ENCODE measurements at places on chromosomes 5 and 9.

GRCh38 chr9:9924376-9924775 is 688.4 kb downstream of the PTPRD start:
- no peak for DNase-seq

DNA sequence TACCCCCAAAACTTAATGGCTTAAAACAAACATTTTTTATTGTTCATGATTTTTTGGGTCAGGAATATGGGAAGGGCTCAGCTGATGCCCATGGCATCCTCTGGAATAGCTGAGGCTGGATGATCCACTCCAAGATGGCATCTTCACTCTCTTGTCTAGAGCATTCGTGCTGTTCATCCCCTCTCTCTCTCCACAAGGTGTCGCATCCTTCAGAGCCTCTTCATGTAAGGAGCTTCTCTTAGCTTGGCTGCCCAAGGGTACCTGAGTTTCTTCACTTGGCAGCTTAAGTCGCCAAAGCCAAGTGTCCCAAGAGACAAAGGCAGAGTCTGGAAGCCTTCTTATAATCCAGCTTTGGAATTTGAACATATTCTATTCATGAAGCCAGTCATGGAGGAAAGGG is 294.7 kb downstream of the CHSY3 start:
- no peak for DNase-seq

DNA sequence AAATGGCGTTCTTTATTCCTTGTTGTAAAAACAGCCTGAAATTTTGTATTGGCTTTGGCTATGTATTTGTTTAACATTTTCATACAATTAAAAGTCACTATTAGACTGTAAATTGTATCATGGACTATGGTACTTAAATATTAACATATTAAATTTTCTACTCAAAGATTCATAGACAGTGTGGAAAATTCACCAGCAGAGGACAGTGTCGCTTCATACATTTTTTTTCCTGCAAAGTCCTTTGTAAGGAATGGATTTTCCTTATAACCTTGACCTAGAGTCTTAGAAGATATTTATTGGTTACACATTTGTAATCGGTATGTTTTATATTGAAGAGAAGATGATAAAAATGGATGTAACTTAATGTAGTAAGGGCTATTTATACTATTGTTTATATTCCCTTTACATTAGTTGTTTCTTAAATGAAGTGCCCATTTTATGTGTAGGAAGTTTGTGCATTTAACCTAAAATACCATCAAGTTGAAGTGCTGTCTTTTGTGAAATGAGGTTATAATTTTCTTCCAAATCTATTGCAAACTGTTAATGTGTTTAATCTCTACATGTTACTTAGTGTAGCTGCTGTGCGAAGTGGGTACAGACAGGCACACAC is 150.1 kb downstream of the KDM4C start:
- DNase-seq = no peak

DNA sequence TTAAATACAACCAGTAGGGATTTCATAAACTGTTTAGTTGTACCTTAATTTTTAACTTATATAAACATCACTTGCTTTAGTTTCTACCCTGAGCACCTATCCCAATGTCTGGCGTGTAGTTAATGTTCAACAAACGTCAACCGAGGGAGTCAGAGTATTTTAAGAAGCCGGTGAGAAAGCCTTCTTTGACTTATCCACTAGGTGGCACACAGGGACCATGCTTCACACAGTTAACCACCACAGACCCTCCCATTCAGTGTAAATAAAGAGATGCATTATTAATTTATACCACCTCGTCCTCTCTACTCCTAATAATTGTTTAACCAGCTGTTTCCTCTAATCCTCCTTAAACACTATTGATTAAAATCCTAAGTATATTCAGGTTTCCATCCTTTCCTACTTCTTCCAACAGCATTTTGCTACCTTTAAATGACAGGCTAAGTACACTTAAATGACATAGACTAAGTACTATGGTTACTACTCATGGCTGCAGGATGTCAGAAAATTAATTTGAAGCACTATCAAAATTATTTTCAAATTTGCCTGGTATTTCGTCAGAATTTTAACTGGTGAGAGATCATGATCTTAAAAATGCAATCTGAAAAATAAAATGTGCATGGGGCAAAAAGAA is 2.3 kb downstream of the HAPLN1 start:
- DNase-seq = peak; percentile 23

GRCh38 chr9:84759300-84759750 is 89.8 kb downstream of the NTRK2 start:
- no peak for DNase-seq

GRCh38 chr9:21144603-21145002 is 3.0 kb upstream of the IFNW1 start:
- DNase-seq = no peak

- DNase-seq = no peak
Measured at GRCh38 chr5:143059976-143060765, 290.0 kb downstream of the ARHGAP26 start.

- no peak for DNase-seq
Measured at GRCh38 chr5:132264546-132265335, 7.2 kb downstream of the PDLIM4 start.

DNA sequence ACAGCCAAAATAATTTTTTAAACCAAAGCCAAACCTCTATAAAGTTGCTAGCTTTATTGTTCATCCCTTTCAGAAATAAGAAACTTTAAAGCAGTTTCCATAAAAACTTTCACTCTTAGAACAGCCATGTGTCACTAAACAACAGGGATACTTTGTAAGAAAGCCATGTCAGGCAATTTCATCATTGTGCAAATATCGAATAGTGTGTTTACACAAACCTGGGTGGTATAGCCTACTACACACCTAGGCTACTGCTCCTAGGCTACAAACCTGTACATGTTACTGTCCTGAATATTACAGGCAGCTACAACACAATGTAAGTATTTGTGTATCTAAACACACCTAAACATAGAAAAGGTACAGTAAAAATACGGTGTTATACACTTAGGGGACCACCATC is 59.9 kb downstream of the TLE1 start:
- no peak for DNase-seq

DNA sequence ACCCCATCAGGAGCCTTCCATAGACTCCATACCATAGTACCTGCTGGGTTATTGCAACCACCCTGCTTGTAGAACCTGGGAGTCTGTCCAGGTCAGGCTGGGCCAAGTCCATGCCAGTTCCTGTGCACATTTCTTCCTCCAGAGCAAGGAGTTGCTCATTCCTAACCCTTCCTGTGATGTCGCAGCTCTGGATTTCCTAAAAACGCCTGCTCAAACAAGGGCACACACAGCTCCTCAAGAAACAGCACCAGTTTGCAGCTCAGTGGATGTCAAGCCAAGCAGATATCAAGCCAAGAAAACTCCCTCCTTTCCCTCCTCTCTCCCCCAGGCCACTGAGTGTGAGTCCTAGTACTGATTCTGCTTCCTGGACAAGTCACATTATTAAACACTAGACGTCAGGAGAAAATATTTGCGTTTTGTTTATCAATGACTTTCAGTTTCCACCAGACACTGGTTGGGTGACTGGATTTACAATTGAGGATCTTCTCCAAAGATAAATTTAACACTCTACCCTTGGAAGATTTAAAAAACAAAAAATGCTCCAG is 59.6 kb downstream of the SLC1A1 start:
- DNase-seq = no peak

- DNase-seq = no peak
Measured at GRCh38 chr9:133448487-133448972, 11.2 kb upstream of the CACFD1 start.

DNA sequence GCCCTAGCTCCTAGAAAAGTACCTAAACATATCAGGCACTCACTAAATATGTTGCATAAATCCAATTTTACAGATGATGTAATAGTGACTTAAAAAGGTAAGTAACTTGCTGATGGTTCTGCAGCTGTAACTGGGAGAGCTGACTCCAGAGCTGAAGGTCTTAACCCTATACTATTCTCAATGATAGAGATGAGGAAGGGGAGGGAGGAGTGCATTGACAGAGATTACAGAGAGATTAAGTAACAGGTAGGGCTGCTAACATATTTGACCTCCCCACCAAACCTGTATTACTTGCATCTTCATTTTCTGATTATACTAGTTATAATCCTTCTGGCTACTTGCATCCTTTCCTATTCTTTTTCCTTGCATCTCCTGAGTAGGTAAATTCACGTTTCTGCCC is 255.4 kb upstream of the EFNA5 start:
- DNase-seq = no peak

GRCh38 chr5:82789095-82789494 is 288.1 kb downstream of the TMEM167A start:
- DNase-seq = no peak

All from SW 1271 (cell line).